ENCODE measurements at places on chromosomes 11 and 22.

- DNase-seq: no peak
Observed at GRCh38 chr11:6319001-6319703, 1.1 kb downstream of the CAVIN3 start.

DNA sequence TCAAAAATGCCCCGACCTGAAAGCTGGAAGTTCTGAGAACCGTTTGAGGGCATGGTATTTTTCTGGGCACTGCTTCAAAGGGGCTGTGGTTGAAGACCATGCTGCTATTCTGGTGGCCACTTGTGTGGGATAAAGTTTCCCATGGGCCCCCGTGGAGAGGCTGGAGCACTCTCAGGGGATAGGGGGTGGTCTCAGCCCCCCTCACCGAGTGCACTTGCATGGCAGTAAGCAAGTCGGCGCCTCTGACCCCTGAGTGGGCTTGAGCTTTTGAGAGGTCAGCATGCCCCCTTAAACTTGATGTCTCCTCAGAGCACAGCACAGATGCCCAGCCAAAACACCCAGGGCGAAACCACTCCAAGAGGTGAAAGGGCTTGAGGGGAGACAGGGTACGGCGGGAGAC lies 35.6 kb downstream of the TIMP3 start:
- DNase-seq: no peak

- DNase-seq: no peak
Observed at GRCh38 chr11:114827736-114828135, 149.4 kb downstream of the NXPE2 start.

GRCh38 chr11:63761931-63762653 lies 6.5 kb downstream of the ZFTA start:
- no peak for DNase-seq

GRCh38 chr11:102488208-102488607 lies 35.6 kb upstream of the TMEM123 start:
- no peak for DNase-seq
